ENCODE measurements at places on chromosomes 1 and 21.

DNA sequence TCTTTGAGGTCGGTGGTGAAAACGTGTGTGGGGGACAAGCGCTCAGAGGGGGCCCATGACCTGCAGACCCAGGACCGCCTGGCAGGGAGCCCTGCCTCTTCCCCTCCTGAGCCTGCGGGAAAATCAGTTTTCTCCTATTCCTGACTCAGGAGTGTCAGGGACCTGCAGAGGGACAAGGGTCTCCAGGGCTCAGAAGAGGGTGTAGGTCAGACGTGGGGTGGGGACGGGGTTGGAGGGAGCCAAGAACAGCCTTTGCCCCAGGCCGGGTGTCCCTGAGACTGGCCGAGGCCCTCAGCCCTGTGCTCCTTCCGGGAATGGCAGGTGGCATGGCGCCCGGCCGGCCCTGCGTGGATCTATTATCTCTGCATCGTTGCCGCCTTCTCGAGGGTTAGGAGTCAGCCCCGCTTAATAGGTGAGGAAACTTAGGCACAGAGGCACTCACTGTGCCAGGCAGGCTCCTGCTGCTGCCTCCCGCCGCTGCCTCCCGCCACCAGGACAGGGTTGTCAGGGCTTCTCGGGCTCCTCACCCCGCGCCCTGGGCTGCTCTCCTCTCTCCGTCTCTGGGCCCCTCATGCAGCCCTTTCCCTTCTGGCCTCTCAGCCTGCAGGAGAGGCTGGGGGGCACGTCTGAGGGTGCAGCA is 37.5 kb downstream of the AJAP1 start:
- no peak for DNase-seq
- no peaks in the 10 kb centered on the region for H3K36me3 ChIP-seq
- no peaks in the 10 kb centered on the region for H3K4me1 ChIP-seq
- no peaks in the 10 kb centered on the region for H3K27me3 ChIP-seq
- H3K4me3 ChIP-seq = no peak overlapping the region
- no peak overlapping the region for H3K27ac ChIP-seq

DNA sequence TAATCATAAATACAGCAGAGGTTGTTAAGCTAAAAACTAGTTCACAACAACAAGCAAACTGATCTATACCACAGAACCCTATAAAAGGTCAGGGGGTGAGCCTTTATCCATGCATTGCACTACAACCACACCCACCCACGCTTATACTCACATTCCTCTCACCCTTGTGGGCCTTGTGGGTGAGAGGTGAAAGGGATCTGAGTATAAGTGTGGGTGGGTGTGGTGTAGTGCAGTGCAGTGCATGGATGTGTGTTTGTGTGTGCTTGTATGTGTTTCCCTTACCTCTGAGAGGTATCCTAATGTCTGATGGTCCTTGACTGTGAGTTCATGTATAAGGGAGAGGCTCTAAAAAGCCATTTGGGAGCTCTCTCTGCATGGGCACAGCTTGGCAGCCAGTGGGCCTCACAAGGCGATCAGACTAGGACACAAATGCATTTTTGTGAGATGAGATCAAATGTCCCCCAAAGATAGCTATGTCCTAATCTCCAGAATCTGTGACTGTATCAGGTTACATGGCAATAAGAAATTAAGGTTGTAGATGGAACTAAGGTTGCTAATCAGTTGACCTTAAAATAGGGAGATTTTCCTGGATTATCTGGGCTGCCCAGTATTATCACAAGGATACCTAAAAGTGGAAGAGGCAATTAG is 95.5 kb upstream of the DPT start:
- DNase-seq = no peak
- no peaks in the 10 kb centered on the region for H3K27me3 ChIP-seq
- H3K36me3 ChIP-seq = no peaks in the 10 kb centered on the region
- no peaks in the 10 kb centered on the region for H3K4me1 ChIP-seq

GRCh38 chr1:182676274-182676673 is 8.1 kb downstream of the RGS8 start:
- H3K27ac ChIP-seq = no peak overlapping the region
- H3K4me1 ChIP-seq = peaks cover 11% of the 10 kb centered on the region

- no peaks in the 10 kb centered on the region for H3K4me1 ChIP-seq
- no peaks in the 10 kb centered on the region for H3K36me3 ChIP-seq
- no peak for DNase-seq
- no peak overlapping the region for H3K4me3 ChIP-seq
- no peaks in the 10 kb centered on the region for H3K27me3 ChIP-seq
- no peak overlapping the region for H3K27ac ChIP-seq
Observed at GRCh38 chr1:3593334-3593733, 18.0 kb downstream of the MEGF6 start.

DNA sequence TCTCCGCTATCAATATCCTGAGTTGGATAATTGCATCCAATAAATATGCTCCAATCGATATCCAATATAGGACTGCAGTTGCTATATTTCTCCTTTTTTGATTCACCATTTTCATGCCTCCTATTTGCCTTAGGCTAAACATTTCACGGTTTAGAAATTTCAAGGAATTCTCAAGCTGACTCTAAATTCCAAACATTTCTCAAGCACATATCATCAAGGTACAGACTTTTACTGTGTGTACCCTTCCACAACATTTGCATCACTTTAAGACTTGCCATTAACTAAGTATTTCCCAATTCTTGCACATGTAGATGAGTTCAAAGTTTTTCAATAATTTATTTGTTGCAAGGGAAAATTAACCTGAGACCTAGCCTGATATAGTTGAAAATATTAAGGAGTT is 795.2 kb upstream of the TMPRSS15 start:
- H3K27ac ChIP-seq = no peak overlapping the region
- no peaks in the 10 kb centered on the region for H3K36me3 ChIP-seq
- H3K4me1 ChIP-seq = peaks cover 9% of the 10 kb centered on the region
- no peaks in the 10 kb centered on the region for H3K27me3 ChIP-seq

DNA sequence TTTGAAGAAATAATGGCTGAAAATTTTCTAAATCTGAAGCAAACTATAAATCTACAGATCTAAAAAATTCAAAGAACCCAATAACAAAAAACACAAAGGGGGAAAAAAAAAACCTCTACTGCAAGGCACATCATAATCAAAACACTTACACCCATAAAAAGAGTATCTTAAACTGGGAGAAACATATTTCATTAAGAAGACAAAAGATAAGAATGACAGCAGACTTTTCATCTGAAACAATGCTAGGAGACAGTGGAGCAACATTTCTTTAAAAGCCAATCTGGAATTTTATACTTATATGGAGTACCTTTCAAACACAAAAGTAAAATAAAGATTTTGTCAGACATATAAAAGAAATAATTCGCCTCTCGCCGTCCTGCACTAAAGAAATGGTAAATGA is 49.1 kb downstream of the COP1 start:
- H3K4me3 ChIP-seq = no peak overlapping the region
- peaks cover under 1% of the 10 kb centered on the region for H3K36me3 ChIP-seq
- no peak overlapping the region for H3K27ac ChIP-seq
- peaks cover 3% of the 10 kb centered on the region for H3K4me1 ChIP-seq

GRCh38 chr1:63624911-63625310 is 31.7 kb downstream of the PGM1 start:
- H3K27ac ChIP-seq = no peak overlapping the region
- no peaks in the 10 kb centered on the region for H3K36me3 ChIP-seq
- H3K4me3 ChIP-seq = no peak overlapping the region
- no peaks in the 10 kb centered on the region for H3K27me3 ChIP-seq

Measured in Caco-2 (cell line).